Lung microvascular endothelial cell (primary cell): ENCODE measurements at places on chromosomes 5 and 9.
A peak's percentile ranks its signal among the peaks of the same experiment; 100 is the strongest.

- no peak for DNase-seq
These were observed 12.8 kb downstream of the BTNL9 start for GRCh38 chr5:181052672-181053487.

- peak; percentile 41 for DNase-seq
These were observed 398.0 kb downstream of the ADGRV1 start for GRCh38 chr5:90956511-90957097.

- DNase-seq = no peak
These were observed 88.9 kb upstream of the TRPM3 start for GRCh38 chr9:71210326-71210725.

DNA sequence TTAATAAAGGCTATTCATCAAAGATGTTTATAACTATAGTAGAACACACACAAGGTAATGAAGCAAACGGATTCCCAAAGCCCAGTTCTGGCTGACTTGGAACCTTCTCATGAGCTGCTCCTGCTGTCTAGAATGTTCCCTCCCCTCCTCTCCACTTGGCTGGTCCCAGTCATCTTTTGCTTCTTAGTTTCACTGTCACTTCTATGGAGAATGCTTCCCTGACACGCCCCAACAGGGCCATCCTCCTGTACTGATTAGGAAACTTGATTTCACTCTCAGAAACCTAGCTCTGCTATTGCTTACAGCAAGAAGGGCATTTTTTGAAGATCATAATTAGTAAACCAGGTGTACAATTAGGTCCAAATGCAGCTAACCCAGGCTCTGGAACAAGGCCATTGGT is 3.2 kb upstream of the RAPGEF1 start:
- DNase-seq = no peak

DNA sequence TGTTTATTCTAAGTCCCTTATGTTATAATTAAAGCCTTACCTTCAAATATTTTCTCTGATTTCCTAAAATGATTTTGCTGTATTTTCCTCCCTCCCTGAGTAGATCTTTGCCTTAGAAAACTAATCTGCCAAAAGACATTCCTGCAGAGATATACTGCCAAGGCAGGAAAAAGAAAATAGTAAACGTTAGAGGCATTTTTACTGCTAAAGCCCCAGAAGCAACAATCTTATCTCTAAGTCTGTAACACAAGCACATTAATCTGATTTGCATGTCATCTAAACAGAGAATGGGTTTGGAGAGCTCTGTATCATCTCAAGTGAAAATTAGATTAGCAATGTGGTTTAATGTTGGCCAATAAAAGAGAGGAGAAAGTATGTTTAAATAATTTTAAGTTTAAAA is 847.7 kb downstream of the MAT2B start:
- no peak for DNase-seq

GRCh38 chr5:128257076-128257475 is 173.5 kb downstream of the SLC12A2 start:
- no peak for DNase-seq

DNA sequence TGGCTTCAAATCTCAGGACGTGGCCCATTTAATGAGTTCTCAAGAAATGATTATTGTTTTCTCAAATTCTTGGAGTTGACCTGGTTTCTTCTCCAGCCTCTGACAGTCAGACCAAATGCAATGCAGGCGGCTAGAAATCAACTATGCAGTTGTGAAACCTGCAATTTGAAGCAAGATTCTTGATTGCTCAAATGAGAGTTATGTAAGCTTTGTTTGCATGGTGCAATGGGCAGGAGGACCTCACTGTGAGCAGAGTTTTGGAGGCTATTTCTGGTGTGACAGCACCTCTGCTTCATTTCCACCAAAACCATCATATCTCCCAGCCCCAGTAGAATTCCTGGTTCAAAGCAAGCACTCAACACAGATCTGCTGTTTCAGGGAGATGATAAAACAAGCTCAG is 500.0 kb upstream of the KLF4 start:
- DNase-seq = no peak

- no peak for DNase-seq
These were observed 301.7 kb downstream of the MARCHF11 start for GRCh38 chr5:15877914-15878313.
